ENCODE measurements at places on chromosomes 11 and 22.

DNA sequence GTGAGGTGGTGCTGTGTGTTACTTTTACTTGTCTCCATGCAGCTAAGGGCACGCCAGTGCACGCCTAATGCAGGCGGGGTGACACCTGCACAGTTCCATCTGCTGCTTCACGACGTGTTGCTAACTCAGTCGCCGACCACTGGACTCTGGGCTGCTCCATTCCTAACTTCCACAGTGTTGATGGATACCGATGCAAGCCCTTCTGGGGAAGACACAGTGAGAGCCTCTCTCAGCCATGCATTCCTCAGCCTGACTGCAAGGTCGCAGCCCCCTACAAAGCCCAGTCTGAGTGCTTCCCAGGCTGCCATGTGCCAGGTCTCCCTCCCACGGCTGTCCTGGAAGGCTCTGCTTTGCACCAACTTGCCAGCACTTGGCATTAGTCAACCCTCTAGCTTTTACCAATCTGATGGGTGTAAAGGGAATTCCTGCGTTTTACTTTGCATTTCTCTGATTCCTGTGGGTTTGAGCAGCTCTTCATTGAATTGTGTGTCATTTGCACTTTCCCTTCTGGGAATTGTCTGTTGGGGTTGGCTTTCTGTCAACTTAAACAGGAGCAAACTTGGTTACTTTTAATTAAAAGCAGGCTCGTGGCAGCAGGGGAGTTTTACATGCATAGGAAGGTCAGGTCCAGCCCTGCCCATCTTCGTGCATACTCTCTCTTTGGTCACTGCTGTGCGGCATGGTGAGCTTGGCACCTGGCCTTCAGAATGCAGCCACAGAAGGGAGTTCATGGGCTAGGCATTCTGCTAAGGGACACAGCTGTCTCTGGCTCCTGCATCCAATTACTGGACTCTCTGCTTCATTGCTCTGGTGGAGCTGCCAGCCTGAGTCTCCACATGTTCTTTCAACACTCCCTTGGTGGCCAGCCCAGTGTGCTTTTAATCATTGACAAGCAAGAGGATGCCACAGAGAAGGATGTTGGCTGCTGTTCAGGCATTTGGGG is 34.6 kb upstream of the SHANK2 start:
- DNase-seq: peak; percentile 28

DNA sequence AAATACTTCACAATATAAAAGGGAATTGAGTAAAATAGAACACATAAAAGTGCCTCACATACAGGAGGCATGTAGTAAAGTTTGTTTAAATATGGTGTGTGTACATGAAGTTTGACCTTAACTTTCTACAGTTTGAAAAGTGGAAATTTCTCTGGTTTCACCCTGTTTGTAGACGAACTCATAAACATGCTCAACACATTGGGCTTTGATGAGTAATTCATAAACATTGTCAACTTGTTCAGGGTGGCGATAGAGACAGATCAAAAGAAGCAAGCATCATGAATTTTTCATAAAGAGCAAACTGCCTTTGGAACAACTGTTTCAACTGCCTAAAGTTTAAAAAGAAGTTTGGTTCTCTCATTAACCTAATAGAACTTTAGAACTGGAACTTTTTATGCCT is 9.1 kb downstream of the SLN start:
- DNase-seq: no peak

GRCh38 chr11:126181939-126182730 is 29.3 kb downstream of the RPUSD4 start:
- no peak for DNase-seq

DNA sequence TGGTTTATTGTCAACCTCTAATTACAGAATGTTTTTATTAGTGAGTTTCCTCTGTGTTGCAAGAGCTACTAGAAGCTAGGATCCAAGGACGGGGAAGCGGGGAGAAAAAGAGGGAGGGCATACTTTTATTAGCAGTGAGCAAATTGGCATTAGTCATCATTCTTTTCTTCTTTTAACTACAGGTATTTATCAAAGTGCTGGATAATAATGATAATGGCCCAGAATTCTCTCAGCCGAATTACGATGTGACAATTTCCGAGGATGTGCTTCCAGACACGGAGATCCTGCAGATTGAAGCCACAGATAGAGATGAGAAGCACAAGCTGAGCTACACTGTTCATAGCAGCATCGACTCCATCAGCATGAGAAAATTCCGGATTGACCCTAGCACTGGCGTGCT is 179.7 kb upstream of the MTNR1B start:
- no peak for DNase-seq

GRCh38 chr11:121429556-121429955 is 22.6 kb upstream of the SORL1 start:
- DNase-seq: no peak

DNA sequence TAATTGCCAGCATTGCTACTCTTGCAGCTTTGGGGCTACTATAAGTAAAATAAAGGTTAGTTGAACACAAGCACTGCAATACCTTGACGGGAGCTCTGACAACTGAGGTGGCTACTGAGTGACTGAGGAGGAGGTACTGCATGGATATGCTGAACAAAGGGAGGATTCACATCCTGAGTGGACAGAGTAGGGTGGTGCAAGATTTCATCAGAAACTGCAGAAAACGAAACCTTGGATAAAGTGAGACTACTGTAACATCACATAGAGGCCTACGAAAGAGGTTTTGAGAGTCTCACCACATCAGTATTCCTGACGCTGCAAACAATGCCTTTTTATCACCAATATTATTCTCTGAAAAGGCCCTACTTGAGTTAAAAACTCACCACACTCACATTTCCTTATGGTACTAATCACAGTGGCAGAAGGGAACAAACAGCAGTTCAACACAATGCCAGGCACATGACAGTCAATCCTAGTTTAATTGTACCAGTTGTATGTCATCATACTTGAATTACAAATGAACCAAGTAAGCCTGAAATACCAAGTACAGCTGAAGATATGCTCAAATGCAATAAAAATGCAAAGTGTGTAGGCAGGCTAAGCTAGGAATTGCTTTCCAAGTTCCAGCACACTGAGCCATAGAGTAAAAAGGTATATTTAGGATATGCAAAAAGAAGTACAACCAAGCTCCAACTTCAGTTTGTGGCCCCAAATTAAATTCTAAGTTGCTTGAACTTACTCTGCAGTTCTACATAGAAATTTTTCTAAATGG is 4.0 kb upstream of the GPR83 start:
- DNase-seq: no peak

GRCh38 chr11:9214765-9215164 is 50.4 kb downstream of the DENND5A start:
- DNase-seq: no peak

GRCh38 chr11:75592715-75593114 is 30.7 kb downstream of the SERPINH1 start:
- DNase-seq: no peak

DNA sequence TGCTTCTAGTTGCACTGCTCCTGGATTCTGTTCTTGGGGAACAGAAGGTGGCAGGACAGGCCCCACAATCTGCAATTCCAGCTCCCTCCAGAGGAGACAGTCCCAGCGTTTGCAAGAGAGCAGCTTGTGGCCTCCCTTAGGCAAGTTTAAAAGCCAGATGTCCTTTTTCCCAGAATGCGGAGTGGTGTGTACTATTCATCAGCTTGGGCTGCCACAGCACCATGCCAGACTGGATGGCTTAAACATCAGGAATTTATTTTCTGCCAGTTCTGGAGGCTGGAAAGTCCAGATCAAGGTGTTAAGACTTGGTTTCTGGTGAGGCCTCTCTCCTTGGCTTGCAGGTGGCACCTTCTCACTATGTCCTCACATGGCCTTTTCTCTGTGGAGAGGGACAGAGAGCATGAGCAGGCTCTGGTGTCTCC is 11.7 kb downstream of the MIAT start:
- DNase-seq: no peak

- DNase-seq: no peak
Observed at GRCh38 chr22:21761086-21761485, 25.5 kb upstream of the YPEL1 start.

GRCh38 chr11:70731271-70732022 is 333.1 kb downstream of the CTTN start:
- DNase-seq: no peak

- DNase-seq: no peak
Observed at GRCh38 chr11:69567951-69568808, 72.8 kb upstream of the CCND1 start.

DNA sequence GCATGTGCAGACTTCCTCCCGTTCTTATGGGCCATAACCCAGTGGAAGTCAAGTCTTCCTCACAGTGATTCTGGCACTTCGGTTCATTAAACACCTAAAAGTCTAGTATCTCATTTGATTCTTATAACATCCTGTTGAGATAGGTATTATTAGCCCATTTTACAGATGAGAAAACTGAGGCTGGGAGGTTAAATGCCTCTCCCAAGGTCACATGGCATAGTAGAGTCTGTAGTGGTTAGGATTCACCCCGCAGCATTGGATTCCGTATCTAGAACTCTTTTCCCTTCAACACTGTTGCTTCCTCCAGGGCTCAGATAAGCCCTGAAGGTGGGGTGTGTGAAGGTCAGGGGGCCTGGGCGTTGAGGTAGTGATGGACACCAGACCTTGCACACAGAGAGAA is 3.4 kb downstream of the GPHA2 start:
- no peak for DNase-seq

DNA sequence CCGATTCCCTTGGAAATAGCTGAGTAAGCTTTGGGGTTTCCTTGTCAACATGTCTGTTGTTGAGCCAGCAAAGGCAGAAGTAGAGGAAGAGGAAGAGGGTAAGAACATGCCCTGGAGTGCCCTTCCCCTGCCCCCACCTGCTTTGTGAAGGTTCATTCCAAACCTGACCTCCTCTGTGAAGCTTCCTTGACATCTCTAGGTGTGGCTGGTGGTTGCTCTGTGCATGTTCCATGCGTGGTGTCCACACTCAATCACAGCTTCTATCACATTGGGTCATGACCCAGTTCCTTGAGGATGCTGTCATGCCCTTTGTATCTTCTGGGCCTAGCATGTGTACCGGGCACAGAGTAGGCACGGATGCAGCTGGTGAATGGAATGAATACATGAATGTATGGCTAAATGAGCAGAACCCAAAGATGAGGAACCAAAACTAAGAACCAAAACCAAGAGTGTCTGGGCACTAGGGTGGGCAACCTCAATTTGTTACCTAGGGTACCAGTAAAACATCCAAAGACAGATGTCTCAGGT is 23.7 kb upstream of the FXYD6 start:
- no peak for DNase-seq

GRCh38 chr11:69137151-69137844 is 18.4 kb upstream of the SMIM38 start:
- no peak for DNase-seq

DNA sequence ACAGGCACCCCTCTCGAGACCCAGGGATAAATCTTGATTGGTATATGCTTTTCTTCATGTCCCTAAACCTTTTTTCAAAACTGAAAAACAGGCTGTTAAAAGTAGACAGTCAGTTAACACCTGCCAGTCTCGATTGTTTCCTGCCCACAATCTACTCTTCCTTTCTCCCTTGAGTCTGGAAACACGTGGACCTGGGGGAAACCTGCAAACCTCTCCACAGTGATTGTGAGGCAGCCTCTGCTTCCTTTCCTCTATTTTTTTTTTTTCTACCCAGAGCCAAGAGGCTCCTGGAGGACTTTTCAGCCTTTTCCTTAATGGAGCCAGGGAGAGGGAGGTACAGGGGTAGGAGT is 69.4 kb upstream of the CLMP start:
- DNase-seq: no peak

GRCh38 chr11:110356762-110357671 is 60.6 kb upstream of the RDX start:
- DNase-seq: no peak

GRCh38 chr11:116553482-116553881 is 219.3 kb downstream of the BUD13 start:
- DNase-seq: no peak

Measured in amygdala (tissue), 56 donors.